ENCODE measurements at places on chromosomes 5 and 9.
A peak's percentile ranks its signal among the peaks of the same experiment; 100 is the strongest.

- ATAC-seq = no peak
These were observed 482.2 kb upstream of the PAPPA start for GRCh38 chr9:115671236-115671962.

GRCh38 chr5:171391996-171392577 lies 4.4 kb downstream of the NPM1 start:
- no peak for ATAC-seq

- no peak for ATAC-seq
These were observed 1.9 kb downstream of the PCSK5 start for GRCh38 chr9:75892216-75892911.

DNA sequence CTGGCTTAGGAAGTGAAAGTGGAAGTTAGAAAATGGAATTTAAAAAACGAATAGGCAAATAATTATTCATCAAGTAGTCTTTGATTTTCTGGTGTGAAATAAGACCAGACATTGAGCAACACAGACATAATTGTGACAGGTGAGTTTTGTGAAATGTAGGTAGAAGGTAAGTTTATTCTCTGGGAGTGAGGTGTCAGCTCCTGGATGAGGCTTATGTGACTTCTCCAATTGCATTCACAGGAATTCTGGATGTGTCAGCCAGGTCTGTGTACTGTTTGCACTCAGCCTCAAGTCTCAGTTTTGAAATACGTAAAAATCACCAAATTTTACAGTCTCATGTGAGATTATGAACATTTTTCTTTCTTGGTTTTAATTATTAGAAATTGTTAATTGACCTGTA lies 537.6 kb downstream of the CETN3 start:
- no peak for ATAC-seq

GRCh38 chr9:137973829-137974416 lies 96.3 kb downstream of the CACNA1B start:
- ATAC-seq = no peak

GRCh38 chr5:179377421-179378115 lies 32.3 kb upstream of the ADAMTS2 start:
- no peak for ATAC-seq

GRCh38 chr5:156984064-156984463 lies 21.0 kb upstream of the TIMD4 start:
- ATAC-seq = no peak

- no peak for ATAC-seq
These were observed 17.9 kb upstream of the MSMP start for GRCh38 chr9:35771943-35772342.

GRCh38 chr9:124696101-124696500 lies 75.0 kb downstream of the NR6A1 start:
- no peak for ATAC-seq

DNA sequence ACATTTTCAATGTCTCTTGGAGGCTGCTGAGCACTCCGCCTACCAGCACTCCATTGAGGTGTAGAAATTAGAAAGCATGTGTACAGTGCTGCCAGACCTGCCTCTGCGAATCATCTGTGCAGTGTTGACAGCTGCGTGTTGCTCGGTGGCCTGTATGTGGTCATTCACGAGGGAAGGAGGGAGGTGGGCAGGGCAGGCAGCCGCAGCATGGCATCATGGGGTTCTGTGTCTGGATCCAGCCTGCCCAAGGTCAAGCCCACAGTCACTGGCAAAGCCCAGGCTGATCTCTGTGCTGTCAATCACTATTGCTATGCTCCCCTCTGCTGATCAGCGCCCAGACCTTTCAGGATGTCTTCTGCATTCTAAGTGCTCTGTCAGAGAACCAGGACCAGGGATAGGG lies 8.0 kb upstream of the PDZD2 start:
- ATAC-seq = peak; percentile 17

DNA sequence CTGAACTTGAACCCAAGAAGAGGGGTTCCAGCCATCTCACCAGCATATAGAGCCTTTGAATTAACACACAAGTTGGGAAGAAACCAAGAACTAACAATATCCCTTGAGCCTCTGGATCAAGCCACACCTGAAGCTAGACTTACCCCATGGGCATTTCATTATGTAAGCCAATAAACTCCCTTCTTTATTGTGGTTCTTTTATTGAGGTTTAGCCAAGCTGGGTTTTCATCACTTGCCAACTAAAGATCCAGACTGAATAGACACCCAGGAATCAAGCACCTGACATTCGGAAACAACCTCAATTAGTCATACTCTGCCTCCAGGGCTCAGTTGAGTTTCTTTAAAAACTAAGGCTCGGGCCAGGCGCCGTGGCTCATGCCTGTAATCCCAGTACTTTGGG lies 226.7 kb downstream of the AGTPBP1 start:
- no peak for ATAC-seq

GRCh38 chr5:90221951-90222350 lies 187.6 kb downstream of the CETN3 start:
- no peak for ATAC-seq

GRCh38 chr9:68740561-68740960 lies 35.5 kb downstream of the PIP5K1B start:
- no peak for ATAC-seq

GRCh38 chr5:40346901-40347300 lies 332.8 kb upstream of the PTGER4 start:
- no peak for ATAC-seq

DNA sequence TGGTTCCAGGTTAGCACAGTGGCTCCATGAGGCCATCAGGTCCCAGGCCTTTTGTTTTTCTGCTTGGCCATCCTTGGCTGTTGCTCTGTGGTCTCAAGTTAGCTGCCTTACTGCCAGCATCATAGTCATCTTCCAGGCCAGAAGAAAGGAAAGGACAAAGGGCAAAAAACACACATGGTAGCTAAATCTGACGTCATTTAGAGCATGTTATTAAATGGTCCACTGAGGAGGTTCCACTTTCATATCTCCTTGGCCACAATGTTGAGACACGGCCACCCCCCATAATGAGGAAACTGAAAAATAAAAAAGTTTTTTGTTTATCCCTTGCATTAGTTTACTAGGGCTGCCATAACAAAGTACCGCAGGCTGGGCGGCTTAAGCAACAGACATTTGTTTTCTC lies 106.4 kb upstream of the NIPBL start:
- ATAC-seq = no peak

- no peak for ATAC-seq
These were observed 4.5 kb downstream of the CAMK2A start for GRCh38 chr5:150285114-150285513.

DNA sequence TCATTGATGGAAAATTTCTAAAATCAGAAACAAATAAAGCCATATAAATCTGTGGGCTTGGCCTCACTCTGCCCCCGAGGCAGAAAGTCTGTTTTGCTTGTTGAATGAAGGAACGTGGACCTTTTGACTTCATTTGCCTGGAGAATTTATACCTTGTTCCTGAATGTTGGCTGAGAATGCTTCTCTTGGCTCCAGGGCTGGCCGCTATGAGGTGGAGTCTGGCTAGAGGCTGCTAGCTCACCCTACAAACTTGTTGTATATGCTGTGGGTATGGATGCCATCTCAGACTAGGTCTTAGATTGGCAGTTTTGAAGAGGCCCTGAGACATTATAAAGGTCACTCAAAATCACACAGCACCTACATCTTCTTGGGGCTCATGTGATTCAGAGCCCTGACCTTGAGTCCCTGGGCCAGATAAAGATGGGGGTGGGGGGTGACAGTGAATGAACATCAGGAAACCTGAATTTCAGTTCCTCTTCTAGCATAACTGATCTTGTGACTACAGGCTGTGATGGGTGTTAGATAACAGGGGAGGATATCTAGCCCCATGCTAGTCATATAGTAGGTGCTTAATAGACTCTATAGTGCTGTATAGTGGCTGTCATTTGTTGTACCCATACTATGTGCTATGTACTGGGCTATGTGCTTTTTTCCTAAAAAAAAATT lies 2.8 kb downstream of the GM2A start:
- ATAC-seq = no peak

DNA sequence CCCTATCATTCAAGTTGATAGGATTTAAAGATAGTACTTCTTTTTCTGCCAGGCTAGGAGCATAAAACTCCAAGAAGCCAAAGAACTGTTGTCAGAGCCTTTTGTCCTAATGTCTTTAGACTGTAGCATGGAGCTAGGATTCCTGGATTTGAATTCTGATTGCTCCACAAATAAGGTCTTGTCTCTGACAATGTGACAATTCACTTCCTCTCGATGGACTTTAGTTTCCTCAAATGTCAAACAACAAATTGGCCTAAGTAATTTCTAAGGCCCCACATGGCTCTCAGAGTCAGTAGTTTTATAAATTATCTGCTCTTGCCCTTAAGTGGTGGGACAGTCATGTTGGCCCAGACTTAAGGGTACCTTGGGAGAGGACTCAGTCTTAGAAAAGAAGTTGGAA lies 36.7 kb downstream of the RFK start:
- no peak for ATAC-seq

DNA sequence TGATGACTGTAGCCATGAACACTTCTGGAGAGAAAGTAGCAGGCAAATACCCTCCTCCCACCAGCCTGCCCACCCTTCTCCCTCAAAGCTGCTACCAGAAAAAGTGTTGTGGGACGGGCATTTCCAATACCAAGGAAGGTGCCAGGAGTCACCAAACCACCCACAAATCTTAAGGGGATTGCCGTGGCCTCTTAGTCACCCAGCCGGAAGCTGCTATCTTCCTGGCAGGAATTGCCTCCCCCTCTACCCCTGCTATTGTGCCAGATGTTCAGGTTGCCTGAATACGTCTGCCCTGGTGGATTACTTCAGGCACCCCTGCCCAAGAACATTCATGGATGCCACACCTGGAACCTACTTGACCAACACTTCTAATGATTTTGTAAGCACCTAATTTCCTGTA lies 156.1 kb downstream of the TTC39B start:
- no peak for ATAC-seq

DNA sequence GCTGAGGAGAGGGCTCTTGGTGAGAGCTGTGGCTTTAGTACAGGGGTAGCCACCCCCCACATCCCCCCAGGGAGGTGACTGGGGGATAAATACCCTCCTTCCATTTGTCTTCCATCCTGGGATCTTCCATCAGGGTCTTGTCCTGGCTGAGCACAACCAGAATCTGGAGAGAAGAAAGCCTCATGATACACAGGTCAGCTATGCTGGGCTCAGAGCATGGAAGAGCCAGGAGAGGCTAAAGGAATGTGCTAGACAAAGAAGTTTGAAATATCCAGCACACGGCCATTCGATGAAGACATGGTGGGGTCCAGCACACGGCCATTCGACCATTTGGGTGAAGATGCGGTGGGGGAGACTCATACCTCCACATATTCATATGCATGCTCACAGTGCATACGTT lies 30.0 kb downstream of the ROPN1L start:
- ATAC-seq = no peak

GRCh38 chr9:85478847-85479246 lies 262.9 kb downstream of the AGTPBP1 start:
- ATAC-seq = no peak

DNA sequence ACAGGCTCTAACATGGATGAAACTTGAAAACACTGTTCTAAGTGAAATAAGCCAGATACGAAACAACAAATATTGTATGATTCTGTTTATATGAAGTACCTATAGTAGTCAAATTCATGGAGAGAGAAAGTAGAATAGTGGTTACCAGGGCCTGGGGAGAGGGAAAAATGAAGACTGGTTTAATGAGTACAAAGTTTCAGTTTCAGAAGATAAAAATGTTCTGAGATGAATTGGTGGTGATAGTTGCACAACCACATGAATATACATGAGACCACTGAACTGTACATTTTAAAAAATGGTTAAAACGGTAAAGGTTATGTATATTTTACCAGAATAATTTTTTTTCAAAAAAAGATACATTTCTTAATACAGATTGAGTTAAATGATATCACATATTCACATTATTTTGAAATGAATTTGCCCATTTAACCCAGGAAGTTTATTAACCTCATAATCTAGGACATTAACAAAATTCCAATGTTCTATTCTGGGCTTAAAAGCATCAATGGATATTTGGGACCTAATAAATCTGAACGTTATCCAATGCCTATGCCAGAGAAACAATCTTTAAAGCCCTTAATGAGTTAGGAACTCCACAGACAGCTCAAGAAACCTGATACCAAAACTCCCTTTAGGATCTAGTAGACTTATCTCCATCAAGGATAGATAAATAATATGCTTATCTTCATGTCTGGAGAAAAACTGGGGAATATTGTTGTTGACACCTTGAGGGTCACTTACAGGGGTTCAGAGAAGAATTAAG lies 521.3 kb downstream of the EFNA5 start:
- no peak for ATAC-seq

DNA sequence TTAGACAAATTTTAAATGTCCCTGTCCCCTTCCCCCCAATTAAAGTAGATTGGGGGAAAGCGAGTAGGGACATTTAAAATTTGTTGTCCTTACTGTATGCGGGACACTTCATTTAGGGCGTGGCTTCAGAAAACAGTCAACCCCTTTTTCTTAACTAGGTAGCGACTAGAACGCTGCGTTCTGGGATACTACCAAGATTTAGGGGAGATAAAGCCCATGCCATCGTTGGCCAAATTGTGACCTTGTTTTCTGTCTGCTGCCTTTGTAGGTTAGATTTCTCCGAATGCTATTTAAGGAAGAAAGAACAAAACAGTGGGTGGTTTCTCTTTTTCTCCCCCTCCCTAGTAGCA lies 1.2 kb downstream of the CKS2 start:
- ATAC-seq = no peak

- no peak for ATAC-seq
These were observed 141.0 kb downstream of the GADD45G start for GRCh38 chr9:89745601-89746376.

GRCh38 chr5:171498166-171498565 lies 78.7 kb downstream of the FGF18 start:
- no peak for ATAC-seq

- no peak for ATAC-seq
These were observed 850 bp upstream of the CCL19 start for GRCh38 chr9:34691936-34692315.

GRCh38 chr5:123438244-123438643 lies 15.0 kb upstream of the CEP120 start:
- no peak for ATAC-seq

GRCh38 chr9:14909961-14910805 lies at the start of gene FREM1:
Gene FREM1, minus strand, starts transcription at chr9:14910428. Its CDS starts 41,451 bp downstream, at chr9:14868977.
- ATAC-seq = no peak

DNA sequence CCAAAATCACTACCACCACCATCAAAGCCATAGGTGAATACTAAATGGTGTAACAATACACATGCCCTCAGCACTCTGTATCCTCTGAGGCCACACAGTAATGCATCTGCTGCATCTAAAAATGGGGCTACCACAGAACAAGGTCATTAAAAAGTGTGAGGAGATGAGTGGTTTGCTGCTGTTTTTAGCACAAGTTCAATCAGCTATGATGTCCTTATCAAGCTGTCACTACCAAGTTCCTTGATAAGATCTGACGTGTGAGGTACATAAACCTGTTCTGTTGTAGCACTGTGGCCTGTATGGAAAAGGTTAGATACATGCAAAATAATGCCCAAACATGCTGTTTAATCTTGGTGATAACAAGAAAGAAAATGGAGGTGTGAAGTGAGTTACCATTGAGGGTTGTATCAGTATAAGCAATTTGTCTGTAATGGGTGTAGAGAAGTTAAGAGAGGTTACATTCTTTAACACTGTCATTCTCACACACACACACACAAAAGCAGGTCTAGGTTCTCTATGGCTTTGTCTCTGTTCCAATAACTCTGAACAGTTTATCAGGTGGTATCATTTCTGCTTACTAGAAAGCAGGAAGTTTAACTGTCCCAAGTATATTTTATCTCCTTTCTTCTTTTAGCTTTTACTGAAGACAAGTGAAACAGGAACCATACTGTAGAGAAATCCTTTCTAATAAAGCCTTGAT lies 252.9 kb downstream of the CWC27 start:
- ATAC-seq = peak; percentile 71

- no peak for ATAC-seq
These were observed 61.2 kb downstream of the FYB1 start for GRCh38 chr5:39158127-39158593.
